ENCODE measurements at places on chromosomes 12 and 14.

DNA sequence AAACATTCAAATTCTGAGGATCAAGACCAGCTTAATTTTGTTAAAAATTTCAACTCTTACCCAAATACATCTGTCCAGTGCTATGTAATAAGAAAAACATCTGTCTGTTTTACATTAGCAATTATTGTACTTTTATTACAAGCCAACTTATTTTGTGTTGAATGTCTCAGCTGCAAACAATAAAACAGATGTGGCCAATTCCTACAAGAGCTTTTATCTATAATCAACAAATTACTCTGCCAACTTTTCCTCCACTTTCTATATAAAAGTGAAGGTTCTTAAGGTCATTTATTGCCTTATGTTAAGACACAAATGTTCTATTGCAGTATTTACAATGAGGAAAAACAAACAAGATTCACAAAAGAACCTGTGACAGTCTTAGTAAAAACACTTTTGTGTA is 72.7 kb downstream of the NOVA1 start:
- DNase-seq: no peak

GRCh38 chr12:51751661-51752060 is 96.9 kb downstream of the FIGNL2 start:
- no peak for DNase-seq

- no peak for DNase-seq
Measured at GRCh38 chr12:55002355-55002754, 17.4 kb upstream of the NEUROD4 start.

DNA sequence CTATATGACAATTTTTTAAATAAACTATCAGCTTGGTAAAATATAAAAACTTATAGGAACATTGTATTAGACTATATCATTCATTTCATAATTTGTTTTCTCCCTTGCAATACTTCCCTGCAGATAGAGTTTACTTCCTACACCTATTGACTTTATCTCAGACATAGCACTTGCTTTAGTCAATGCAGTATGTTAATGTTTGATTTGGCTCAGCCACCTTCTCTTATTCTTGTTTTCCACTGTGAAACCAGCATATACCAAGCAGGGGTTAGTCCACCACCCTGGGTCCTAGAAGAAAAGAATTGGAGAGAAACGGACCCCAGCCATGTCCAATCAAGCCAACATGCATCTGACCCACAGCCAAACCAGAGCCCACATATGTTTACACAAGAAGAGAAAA is 10.4 kb upstream of the SOX5 start:
- no peak for DNase-seq

GRCh38 chr12:6280053-6280469 is 30.4 kb upstream of the PLEKHG6 start:
- DNase-seq: no peak
